ENCODE measurements at places on chromosomes 12 and 14.

DNA sequence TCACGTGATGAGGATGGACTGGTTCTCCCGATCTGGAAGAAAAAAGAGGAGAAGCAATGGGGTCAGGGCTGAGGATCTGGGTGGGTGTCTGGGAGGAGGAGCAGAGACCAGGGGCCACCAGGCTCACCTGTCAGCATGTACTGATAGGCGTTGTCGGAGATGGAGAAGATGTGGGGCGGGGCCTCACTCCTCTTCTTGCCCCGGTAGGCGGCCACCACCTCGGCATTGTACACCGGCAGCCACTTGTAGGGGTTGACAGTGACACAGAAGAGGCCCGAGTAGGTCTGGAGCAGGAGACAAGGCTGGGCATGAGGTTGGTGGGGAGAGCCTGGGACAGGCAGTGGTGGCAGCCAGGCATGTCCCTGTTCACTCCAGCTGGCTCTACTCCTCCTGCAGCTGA is 3.0 kb downstream of the MYH6 start:
- no peak for DNase-seq

DNA sequence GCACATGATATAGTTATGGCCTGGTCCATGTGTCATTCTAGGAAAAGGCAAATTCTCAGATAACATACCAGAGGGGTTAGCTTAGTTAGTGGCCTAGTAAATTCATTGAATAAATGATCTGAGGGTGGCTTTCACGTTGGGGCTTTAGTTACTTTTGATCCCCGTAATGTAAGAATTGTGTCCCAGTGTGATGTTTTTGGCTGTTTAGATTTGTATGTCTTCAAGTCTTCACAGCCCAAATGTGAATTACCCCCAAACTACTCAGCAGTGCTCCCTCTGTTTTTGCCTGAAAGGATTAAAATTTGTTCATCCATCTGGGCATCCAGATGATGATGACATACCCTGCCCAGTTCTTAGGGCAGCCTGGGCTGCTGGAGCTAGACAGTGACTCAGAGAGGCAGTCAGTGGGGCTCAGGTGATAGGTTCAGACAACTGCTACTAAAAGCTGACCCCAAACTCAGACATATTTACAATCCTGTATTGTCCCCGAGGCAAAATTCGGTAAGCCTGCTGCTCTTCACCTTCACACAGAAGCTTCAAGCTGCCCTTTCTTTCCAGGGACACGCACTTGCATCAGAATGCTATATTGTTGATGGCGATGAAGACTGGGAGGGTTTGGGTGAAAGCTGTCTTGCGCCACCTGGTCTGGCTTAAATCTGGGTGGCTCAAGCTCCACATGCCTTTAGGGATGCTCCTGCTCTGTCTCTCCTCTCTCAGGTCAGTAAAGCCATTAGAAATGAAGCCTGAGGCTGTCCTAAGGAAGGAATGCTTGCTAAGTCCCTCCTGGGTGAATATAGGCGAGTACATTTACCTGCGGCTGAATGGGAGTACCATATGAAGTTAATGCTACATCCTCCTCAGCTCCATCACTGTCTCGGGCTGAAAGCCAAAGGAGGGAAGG is 10.3 kb downstream of the GPRC5D start:
- no peak for DNase-seq

GRCh38 chr12:32118806-32119205 is 12.2 kb downstream of the BICD1 start:
- DNase-seq = no peak

DNA sequence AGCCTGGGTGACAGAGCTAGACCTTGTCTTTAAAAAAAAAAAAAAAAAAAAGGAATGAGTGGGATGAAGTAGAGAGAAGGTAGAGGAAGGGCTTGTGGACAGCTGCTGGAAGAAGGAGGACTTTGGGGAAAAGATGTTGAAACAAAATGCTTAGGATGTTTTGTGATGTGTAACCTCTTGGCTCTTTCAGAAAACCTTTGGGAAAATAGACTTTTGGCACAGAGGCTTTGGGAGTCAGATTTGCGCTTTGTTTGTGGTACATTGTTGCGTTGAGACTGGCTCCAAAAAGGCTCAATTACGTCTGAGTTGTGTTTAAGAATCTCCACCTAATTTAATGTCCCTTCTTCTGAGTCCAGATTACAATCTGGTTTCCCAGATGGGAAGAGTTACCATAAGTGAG is 32.9 kb upstream of the SPTLC2 start:
- DNase-seq = no peak

- no peak for DNase-seq
These were observed 18.1 kb downstream of the ASPG start for GRCh38 chr14:104103446-104104075.

GRCh38 chr12:1418144-1418543 is 176.2 kb downstream of the FBXL14 start:
- no peak for DNase-seq

GRCh38 chr12:14239350-14239934 is 126.0 kb upstream of the ATF7IP start:
- no peak for DNase-seq

- no peak for DNase-seq
These were observed 953 bp downstream of the MAPK1IP1L start for GRCh38 chr14:55052269-55052930.

Data from SK-N-MC (cell line).